KBM-7 (cell line): ENCODE measurements at places on chromosomes 2 and 18.
A peak's percentile ranks its signal among the peaks of the same experiment; 100 is the strongest.

GRCh38 chr18:74806073-74806472 lies 208.4 kb downstream of the ZNF407 start:
- DNase-seq: no peak

DNA sequence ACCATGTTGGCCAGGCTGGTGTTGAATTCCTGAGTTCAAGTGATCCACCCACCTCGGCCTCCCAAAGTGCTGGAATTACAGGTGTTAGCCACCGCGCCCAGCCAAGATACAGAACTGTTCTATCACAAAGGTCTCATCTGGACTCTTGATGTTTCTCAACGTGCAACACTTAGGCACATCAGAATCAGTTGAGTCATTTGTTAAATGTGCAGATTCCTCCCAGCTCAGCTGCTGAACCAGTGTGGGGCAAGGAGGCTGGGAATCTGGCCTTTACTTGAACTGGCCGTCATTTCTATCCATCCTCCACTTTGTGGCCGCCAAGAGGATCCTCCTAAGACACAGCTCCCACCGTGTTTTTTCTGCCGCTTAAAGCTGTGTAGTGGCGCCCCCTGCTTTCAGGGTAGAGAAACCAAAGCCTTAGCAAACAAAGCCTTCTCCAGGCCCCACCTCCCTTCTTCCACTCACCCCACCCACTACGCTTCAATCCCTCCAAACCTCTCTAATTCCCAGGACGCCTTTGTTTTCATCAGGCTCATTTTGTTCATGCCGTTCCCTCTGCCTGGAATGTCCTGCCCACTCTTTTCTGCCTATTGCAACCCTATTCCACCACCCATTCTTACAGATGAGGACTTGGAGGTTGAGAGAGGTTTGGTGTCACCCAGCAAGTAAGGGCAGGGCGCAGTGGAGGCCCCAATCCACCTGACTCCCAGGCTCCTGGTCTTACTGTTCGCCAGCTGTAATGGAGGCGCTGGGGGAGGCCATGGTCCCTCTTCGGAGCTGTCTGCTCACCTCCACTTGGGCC lies 776 bp upstream of the SPEG start:
- peak; percentile 52 for DNase-seq

DNA sequence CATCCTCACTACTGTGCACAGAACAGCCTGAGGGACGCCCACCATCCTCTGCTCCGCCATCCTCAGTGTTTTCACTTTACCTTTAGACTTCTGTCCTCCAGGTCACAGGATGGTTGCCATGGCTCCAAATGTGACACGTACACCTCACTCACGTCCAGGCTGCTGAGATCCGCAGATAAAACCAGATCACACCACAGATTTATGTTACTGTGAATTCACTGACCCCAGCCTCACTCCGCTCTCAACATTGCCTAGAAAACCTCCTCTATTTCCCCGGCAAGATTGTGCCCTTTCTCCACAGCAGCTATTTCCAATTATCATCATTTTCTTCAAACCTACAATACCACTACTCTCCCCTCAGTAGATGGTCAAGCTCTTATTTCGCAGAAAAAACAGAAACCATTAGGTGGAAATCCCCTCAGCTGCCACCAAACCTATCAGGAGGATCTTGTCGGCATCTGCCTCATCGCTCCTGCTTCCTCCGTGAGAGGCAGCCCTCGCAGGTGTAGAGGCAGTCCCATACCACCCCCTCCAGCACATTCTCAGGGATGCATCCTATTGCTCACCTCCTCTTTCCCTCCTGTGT lies 49.8 kb upstream of the SLC1A4 start:
- no peak for DNase-seq

GRCh38 chr2:106816974-106817373 lies 69.0 kb downstream of the ST6GAL2 start:
- no peak for DNase-seq

GRCh38 chr2:164447660-164448059 lies 173.6 kb downstream of the GRB14 start:
- DNase-seq: no peak
